ENCODE measurements at places on chromosomes 4 and X.

- DNase-seq = no peak
These were observed 603.6 kb upstream of the DIPK2B start for GRCh38 chrX:45804276-45804675.

GRCh38 chrX:37997096-37997495 is 9.3 kb upstream of the SYTL5 start:
- DNase-seq = no peak

GRCh38 chr4:176272799-176273198 is 3.8 kb upstream of the ASB5 start:
- no peak for DNase-seq

- no peak for DNase-seq
These were observed 157.1 kb upstream of the LNX1 start for GRCh38 chr4:53748328-53748772.

- no peak for DNase-seq
These were observed 42.0 kb downstream of the IRF2 start for GRCh38 chr4:184432127-184432922.

- no peak for DNase-seq
These were observed 42.8 kb downstream of the TENM3 start for GRCh38 chr4:182286035-182286434.

DNA sequence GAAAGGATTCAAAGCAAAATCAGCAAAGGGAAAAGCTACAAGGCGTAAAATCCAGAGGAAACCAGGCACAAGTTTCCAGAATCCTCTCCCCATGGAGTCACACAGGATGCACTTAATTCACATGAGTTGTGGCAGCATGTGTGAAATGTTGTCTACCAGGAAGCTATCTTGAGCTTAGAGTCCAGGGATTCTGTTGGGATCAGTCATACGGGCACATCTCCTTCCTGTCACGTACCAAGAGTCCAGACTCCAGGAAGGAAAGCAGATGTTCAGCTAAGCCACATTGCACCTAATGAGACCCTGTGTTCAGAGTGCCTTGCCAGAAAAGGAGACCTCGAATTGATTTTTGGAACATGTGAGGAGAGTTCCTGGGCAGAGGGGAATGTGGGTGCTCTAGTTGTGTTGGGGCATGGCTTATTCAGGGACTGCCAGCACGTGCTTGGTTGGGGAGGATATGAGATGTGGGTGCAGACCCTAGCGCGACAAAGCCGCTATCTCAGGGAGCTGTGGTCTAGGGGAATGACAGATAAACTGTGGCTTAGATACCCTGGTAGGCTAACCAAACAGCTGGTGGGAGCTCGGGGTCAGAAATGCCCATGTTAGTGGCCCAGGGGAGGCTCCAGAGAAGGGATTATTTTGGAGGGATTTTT is 70.0 kb downstream of the EVC start:
- DNase-seq = no peak

- DNase-seq = no peak
These were observed 9.5 kb downstream of the HPRT1 start for GRCh38 chrX:134469486-134469885.

DNA sequence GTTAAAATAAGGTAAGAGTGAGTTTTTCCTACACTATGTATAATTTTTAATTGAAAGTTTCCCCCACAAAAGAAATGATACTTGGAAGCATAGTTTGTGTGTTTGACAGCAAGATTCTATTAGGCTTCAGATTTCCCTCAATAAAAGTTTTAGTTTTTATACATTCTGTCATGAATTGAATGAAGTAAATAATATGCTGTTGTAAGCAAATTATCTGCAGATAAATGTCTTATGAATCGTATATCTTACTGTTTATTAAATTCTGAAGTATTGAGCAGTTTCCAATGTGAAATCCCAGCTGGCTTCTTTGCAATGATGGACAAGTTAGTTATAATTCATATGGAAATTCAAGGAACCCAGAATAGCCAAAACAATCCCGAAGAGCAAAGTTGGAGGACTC is 33.5 kb downstream of the RS1 start:
- DNase-seq = no peak

GRCh38 chrX:108299101-108299591 is 139.1 kb downstream of the COL4A6 start:
- DNase-seq = peak; percentile 1

DNA sequence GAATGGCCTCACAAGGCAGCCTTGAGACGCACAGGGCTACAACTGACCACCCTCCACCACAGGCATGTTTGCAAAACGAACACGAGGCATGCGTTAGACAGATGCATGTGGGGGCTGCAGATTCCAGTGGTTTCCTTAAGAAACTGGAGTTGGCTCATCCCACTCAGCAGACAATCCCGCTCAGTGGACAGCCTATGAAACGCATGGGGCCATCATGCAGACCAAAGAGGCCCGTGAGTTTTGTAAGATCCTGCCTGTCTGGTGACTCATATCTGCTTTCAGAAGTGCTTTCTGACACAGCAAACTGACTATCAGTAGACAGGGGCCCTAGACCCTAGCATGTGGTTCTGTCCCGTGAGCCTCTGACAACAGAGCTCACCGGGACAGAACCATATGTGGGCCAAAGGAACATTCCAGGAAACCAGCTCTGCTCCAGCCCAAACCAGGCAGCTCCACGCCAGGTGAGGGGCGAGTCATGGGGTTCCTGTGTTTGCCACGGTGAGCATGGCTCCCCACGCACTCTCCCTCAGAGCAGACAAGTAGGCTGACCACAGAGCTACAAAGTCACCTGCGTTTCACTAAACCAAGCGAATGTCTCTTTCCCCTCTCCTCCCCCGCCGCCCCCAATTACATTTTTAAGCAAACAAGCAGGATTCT is 74.4 kb downstream of the MTMR1 start:
- DNase-seq = no peak

- DNase-seq = no peak
These were observed 31.9 kb downstream of the MGAT4D start for GRCh38 chr4:140466146-140466545.

DNA sequence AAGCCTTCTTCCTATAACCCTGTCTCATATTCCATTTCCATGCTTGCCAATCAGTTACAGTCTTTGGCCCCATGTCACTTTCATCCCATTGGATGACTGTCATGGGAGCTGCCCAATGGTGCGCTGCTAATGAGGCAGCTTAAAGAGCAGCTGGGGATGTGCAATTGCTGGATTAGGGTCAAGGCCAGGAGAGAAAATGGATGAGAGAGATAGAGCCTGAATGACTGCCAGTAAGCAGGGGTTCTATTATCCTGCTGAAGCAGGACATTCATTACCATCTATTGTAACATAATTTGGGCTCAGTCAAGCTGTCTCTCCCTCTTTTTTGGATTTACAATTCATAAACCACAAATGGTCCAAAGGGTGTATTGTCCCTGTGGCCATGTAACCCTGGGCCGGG is 909.0 kb downstream of the CENPC start:
- no peak for DNase-seq

GRCh38 chrX:10851809-10852208 is 231.4 kb upstream of the MID1 start:
- no peak for DNase-seq

All from KG1 (cell line).